Stimulated activated CD4-positive, alpha-beta T cell treated with anti-CD3 and anti-CD28 coated beads, Interleukin-1b, Interleukin-23, amount 100 ng/mL, for 1 hour (primary cell): ENCODE measurements at places on chromosomes 7 and 10.

DNA sequence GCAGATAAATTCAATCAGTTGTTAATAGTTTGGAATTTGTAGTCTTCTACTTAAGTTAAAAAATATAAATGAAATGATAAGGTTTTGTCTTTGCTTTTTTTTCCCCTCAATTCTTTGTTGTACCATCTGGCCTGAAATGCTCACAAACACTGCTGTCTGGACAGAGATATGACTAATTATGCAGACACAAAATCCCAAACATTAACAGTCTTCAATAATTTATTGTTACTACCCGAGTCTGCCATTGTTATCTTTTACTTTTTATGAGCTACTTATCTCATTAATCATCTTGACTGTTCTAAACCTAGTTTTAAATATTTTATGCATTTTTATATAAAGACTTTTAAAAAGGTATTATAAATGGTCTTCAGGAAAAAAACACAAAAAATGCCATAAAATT, 64.7 kb upstream of the THSD7A start:
- DNase-seq, result no peak

- no peak for DNase-seq
Measured at GRCh38 chr10:103584216-103585010, 90.9 kb downstream of the NEURL1 start.

- DNase-seq, result no peak
Measured at GRCh38 chr10:57818522-57818921, 449.2 kb downstream of the IPMK start.

- no peak for DNase-seq
Measured at GRCh38 chr10:68330852-68331454, 911 bp upstream of the HNRNPH3 start.

- no peak for DNase-seq
Measured at GRCh38 chr10:78575400-78575799, 493.4 kb upstream of the ZMIZ1 start.

DNA sequence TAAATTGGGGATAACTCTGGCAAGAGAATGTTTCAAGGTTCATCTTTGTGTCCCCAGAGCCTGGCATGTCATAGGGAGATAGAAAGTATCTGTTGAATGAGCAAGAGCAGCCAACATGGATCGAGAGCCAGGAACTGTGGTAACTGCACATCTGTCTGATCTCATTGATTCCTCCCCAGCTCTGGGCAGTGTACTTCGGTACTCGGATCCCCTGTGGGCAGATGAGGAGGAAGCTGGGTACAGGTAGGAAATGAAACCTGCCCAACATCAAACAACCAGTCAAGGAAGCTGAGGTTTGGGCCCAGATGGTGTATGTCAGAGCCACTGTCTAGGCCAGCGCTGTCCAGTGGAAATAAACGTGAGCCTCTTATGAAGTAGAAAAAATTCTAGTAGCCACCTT, 76.4 kb downstream of the GRK5 start:
- no peak for DNase-seq

DNA sequence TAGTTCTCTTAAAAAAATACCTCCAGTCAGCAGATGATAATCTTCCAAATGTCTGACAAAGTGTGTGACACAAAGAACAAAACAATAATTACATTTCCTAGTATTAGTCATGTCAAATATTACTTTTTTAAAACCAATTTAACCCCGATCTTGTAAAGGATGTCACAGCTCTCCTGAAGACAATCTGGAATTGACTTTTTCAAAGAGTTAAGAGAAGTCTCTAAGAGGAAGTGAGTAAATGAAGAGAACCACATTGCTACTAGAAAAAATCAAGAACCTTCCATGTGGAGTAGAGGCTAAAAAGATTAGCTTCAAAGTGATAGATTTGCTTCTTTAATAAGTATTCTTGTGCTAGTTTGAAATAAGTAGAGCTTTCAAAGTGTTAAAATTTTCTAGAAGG, 218.2 kb upstream of the IMMP2L start:
- no peak for DNase-seq

DNA sequence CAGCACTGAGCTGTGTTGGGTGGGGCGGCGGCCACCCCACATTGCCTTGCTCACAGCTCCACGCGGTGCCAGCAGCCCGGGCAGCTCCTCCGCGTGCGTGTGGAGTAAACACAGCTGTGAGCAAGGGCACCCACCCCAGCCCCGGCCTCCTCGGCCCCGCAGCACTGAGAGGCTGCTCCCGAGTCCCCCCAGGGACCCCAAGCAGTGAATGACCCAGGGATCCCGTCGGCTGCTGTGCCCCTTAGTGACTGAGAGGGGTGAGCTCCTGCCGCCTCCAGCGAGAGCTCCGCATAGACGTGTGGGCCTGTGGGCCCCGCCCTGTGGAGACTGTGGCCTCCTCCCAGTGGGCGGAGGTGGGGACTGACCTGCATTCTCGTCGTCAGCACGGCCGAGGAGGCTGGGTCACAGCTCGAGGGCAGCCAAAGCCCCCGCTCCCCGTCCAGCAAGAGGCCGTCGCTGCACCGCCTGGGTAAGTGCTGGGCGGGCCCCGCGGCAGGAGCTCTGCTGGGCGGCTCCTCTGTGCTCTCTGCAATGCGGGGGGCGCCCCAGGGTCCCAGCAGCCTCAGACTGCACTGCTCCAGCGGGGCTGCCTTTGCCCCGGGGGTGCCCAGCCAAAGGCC, 29.9 kb upstream of the UTF1 start:
- no peak for DNase-seq
